Stimulated activated naive CD4-positive, alpha-beta T cell (primary cell): ENCODE measurements at places on chromosomes 7 and 10.

DNA sequence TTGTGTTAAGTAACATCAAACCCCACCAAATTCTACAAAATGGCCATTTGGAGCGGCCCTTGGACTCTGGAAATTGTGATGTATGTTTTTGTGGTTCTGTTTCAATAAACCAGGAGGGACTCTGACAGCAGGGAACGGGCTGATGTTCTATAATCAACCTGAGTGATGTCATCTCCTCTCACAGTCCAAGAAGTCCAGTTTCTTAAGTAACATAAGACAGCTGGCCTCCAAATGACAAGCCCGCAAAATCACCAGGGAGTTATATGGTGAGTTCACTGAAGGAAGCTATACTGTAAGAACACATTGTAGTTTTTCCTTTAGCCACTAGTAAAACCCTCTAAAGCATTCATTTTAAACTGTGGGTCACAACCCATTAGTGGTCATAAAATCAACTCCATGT lies 34.0 kb downstream of the GOT1 start:
- DNase-seq, result no peak

- no peak for DNase-seq
These were observed 7.4 kb upstream of the ZMYND11 start for GRCh38 chr10:127612-128432.

DNA sequence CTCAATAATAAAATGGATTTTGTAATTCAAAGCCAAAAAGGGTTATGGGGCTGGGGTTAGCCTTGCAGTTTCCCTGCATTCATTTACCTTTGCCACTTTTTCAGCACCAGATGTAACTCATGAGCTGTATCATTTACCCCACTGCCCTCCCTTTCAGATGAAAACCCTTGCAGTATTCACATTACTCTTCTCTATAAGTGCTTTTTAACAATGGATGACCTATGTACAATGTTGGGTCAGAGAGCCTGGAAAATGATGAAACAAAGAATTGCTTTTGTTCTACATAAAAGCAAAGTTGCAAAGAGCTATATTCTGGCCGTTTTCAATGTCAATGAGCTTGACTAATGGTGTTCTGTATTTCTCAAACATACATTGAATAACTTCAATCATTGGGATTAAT lies 189.7 kb downstream of the TMEM26 start:
- DNase-seq, result no peak

DNA sequence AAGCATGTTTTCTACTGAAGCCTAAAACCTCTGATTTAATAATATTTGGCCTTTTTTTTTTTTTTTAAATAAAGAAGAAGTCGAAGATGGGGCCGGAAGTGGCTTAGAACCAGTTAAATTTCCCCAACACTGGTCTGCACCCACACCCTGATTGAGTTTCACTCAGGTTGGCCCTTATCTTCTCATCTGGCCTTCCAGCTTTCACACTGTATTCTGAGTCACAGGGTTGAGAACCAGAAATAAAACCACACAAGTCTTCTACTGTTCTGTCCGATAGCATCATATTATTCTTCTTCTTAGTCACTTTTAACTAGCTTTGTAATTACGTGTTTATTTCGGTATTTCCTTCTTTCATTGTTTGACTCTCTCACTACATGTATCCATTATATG lies 9.9 kb downstream of the ZNF365 start:
- no peak for DNase-seq
